Spleen (tissue), 13 donors: ENCODE measurements at places on chromosomes 4 and X.

GRCh38 chrX:119996600-119997524 lies 53.3 kb upstream of the NKAP start:
- no peak for DNase-seq

GRCh38 chrX:105191878-105192277 lies 28.6 kb downstream of the TEX13A start:
- DNase-seq, result no peak

DNA sequence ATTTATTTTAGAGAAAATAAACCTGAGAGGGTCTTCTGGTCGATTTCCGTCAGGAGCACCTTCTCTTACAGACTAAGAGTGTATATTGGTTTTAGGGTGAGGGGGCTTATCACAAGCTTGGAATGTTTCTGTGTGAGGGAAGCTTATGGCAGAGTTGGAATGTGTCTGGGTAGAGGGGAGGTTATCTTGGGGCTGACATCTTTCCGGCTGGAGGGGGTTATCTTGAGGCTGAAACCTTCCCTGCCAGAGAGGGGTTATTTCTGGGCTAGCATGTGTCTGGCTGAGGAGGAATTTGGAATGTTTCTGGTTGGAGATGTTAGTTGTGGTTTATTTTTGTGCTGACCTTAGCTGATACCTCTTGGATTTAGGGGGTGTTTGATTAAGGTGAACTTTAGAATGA lies 1312.1 kb downstream of the ADGRL3 start:
- DNase-seq, result no peak

DNA sequence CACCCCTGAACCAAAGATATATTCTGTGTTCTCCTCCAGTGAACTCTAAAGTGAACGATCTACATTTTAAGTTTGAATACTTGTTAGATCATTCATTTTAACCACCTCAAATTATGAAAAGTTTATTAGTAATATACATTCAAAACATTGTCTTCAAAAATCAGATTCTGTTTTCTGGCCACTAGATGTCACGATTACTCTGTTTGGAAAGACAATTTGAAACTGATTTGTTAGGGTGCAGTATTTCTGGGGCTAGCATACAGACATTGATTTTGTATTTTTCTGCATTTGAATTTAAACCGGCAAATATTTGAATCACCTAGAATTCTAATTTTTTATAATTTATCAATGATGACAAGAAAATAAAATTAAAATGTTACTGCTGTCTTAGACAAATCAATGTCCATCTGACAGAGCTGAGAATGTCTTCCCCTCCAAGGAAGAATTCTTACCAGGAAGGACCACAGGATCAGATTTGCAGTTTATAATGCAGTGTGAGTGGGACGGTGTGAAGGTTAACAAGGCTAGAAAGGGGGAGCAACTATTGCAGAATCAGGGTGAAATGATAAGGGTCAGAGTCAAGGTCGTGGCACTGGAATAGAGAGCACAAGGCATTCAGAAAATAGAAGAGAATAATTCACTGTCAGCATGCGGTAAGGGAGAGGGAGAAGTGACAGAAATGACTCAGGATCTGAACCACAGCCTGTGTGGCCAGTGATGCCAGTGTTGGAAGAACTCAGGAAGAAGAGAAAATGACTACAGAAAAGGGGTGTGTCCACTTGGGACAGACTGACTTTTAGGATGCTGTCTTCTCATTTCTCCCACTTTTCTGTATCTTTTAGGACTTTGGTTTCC lies 91.6 kb downstream of the ANXA10 start:
- no peak for DNase-seq

DNA sequence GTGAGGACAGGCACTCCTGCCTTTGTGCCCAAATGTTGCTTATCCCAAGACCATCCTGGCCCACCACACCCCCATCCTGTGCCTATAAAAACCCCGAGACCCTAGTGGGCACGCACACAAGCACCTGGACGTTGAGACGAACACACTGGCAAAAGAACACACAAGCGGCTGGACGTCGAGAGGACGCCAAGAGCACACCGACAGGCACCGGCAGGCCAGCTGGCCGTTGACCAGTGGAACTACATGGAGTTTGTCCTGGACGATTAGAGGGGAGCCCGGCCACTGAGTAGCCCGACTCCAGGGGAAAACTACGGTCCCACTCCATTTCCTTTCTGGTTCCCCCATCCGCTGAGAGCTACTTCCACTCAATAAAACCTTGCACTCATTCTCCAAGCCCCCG lies 301.7 kb downstream of the PCDH10 start:
- DNase-seq, result no peak

DNA sequence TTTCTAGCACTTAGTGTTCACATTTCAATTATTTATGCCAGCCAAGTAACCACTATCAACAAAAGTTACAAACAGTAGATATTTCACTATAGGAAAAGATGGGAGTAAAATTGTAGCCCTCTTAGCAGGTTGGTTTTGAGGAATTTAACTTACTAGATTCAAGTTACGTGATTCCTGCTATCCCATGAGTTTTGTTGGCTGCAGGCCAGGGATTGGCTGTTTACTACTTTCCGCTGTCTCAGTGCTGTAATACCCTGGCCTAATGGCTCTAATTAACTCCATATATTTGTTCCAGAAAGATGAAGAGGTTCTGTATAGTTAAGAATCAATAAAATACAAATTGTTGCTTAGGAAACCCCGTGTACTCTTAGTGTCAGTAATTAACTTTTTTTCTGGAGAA lies 55.5 kb upstream of the MAGED1 start:
- DNase-seq, result no peak

- no peak for DNase-seq
Measured at GRCh38 chr4:189809839-189810238, 130.8 kb upstream of the FRG1 start.

DNA sequence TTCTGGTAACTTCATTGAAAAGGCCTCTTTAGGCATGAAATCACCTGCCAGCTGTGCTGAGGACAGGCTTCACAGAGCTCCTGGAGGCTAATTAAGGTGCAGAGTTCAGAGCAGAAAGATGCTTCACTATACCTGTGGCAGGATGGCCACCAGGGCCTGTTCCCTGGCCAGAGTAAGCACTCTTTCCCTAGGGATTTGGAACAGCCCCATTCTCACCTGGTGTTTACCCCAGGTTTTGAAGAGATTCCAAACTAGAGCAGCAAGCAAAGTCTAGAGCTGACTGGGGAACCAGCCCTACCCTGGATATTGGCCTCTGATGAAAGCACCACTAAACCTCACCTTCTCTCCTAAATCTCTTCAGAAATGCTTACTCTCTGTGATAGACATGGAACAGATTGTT lies 148.8 kb downstream of the PDE5A start:
- DNase-seq, result no peak

DNA sequence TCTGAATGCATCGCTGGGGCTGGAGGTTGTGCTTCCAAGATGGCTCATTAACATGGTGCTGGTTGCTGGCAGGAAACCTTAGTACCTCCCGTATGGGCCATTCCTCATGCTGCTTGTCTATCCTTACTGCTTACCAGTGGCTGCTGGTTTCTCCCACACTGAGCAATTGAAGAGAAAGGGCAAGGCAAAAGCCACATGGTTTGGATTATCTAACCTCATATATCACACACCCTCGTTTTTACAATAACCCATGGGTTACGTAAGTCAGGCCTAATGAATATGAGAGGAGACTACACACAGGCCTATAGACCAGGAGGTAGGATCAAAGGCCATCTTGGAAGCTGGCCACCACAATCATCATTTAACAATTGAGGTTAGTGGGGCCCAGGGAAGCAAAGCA lies 141.8 kb upstream of the EDNRA start:
- DNase-seq, result no peak

GRCh38 chr4:8355306-8355705 lies 85.2 kb downstream of the ACOX3 start:
- DNase-seq, result no peak

DNA sequence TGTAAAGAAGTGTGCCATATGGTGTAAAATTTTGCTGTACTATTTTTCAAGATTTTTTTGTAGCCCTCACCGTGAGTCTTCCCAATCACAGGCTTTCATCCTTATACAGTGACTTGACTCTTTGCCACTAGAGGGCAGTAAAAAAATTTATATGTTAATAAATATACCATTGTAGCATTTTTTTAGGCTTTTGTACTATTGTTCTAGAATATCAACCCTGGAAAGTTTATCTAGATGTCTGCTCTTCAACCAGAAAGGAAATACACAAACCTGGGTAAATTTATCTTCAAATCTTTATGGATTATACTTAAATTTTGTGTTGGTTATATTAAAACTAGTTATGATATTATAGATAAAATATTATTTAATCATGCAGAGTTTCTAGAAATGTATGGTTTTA lies 235.3 kb downstream of the TENM3 start:
- DNase-seq, result no peak

- DNase-seq, result no peak
Measured at GRCh38 chrX:42020225-42020624, 96.9 kb upstream of the CASK start.

DNA sequence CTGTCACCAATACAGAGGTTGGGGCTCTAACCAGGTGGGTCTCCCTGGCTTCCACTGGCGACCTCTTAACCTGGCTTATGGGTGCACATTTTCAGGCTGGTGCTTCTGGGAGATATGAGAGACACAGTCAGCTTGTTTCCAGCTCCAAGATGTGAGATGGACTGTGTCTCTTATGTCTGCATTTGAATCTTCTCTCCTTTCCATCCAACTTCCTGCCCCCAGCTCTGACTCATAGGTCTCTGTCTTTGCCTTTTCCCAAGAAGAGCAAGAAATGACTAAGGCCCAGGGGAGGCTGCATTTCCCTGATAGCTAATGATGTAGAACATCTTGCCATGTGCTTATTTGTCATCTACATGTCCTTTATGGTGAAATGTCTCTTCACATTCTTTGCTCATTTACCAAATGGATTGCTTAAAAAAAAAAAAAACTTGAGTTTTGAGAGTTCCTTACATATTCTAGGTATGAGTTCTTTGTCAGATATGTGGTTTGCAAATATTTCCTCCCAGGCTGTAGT lies 3.2 kb upstream of the UXT start:
- no peak for DNase-seq

DNA sequence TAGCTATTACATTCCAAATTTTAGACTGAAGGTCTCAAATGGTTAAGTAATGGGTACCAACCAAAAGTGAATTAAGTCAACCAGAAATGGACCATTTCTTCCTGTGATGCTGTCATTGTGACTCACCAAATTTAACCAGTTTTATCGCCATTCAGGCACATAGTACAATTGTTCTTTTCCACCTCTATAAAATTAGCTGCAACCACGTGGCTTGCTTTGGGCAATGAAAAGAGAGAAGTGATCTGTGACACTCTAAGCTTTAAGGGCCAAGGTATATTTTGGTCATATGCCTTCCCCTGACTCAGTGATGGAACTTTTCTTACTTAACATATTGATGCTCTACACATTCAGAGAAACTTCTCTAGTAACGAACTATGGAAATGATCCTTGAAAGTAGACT lies 20.3 kb upstream of the PHF8 start:
- no peak for DNase-seq

- DNase-seq, result no peak
Measured at GRCh38 chr4:87052615-87053014, 117.8 kb downstream of the AFF1 start.
